ENCODE measurements at places on chromosomes 1 and 21.

DNA sequence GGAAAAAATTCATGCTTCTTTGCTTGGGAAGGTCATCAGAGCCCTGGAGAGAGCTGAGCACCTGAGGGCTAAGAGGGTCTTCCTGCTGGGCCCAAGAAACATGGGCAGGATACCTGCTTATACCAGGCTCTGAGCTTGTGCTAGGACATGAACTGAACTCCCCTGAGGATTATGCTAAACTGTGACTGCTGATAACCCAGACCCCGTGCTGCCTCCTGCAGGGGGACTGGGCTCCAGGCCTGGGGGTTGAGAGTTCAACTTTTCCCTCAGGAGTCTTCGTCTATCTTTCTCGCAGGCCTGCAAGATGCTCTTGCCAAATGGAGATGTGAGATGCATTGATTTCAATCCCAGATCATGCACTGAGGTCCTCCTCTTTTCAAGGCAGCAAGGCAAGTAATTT, 368.5 kb downstream of the HHAT start:
- no peak for DNase-seq

DNA sequence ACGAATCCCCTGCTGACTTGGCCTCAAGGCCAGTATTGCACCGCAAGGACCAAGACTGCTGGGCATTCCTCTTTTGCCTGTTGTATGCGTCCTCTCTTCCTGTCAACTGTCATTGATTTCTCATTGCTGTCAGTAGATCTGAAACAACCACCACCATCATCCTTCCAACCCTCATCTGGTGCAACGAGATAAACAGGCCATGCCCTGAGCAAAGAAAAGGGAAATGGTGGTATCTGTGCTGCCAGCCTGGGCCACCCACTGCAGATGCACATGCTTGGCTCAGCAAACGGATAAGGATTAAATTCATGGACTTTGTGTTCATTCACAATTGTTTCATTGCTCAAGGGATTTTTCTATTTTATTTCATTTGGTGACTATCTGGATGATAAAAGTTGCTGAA, 13.6 kb downstream of the OXCT2 start:
- DNase-seq = no peak

GRCh38 chr21:45871616-45872236, 109.8 kb upstream of the COL6A1 start:
- no peak for DNase-seq

DNA sequence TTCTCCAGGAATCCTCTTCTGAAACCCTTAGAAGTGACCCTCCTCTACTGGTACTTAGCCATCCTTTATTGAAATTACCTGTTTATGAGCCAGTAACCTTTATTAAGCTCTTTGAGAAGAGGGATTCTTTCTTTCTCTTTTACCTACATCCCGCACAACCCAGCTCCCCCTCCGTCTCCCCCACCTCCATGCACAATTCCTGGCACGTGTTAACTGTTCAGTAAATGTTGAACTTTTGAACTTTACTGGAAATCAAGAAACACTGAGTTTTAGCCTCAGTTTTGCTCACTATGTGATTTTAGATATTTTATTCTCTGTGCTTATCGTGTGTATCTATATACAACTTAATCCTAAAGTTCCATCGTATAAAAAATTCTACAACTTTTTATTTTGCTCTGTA, 1.8 kb downstream of the TMED5 start:
- no peak for DNase-seq

DNA sequence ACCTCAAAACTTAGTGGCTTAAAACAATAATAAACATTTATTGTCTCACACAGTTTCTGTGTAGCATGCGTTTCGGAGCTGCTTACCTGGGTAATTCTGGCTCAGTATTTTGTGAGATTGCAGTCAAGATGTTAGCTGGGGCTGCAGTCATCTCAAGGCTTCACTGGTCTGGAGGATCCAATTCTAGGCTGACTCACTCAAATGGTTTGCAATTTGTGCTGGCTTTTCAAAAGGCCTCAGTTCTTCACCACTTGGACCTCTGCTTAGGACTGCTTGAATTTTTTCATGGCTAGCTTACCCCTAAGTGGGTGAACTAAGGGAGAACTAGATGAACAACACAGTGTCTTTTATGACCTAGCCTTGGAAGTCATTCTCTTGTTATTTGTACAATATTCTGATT, 21.0 kb downstream of the XPR1 start:
- no peak for DNase-seq

GRCh38 chr21:41245509-41246135, 71.0 kb upstream of the FAM3B start:
- DNase-seq = no peak

DNA sequence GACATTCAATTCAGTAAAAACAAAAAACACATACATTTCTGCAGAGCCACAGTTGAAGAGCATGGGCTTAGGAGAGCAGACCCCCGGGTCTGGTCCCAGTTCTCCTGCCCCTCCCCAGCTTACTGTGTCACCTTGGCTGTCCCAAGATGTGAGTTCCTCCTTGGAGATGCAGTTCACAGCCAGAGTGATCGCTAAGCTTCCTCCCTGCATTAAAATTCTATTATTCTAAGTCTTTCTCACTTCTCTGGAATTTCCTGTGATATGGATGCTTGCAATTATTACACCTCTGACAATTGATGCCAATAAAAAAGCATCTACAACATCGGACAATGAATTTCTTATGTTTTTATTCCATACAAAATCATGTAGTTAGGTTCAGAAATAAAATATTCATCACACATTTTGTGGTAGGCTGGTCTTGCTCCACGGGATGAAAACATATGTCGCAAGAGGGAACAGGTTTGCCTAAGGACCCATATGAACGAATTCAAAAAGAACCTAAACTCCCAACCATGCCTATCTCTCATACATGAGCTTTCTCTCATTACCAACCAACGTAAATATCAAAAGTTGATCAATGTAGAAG, 328.5 kb upstream of the RUNX1 start:
- DNase-seq = no peak

GRCh38 chr1:199463521-199464127, 563.9 kb upstream of the NR5A2 start:
- DNase-seq = no peak

DNA sequence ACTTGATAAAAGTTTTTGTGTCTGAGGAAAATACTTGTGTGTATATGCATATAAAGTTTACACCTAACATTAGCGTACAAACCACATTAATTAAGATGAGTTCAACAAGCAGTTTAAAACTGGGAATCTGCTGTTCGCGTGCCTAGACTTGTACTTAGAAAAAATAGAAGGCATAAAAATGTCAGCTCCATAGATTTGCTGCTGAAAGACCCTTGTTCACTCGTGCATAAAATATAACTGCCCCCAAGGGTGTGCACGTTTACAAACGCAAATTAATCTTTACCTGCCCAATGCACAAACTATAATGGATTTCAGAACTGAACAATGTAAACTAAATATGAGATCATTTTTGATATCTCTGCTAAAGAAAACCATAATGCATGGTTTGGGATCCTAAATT, 392.3 kb upstream of the ADGRL2 start:
- DNase-seq = no peak

GRCh38 chr1:228366866-228367741, 39.5 kb downstream of the TRIM11 start:
- DNase-seq = no peak

- no peak for DNase-seq
These were observed 37.4 kb downstream of the DENND1B start for GRCh38 chr1:197737916-197738315.

GRCh38 chr21:27371975-27372331, 405.1 kb upstream of the ADAMTS5 start:
- no peak for DNase-seq

GRCh38 chr1:54800899-54801759, at the start of gene TTC22:
TTC22 (minus strand) TSS chr1:54801323; CDS start chr1:54801163, 160 bp downstream.
- DNase-seq = no peak

DNA sequence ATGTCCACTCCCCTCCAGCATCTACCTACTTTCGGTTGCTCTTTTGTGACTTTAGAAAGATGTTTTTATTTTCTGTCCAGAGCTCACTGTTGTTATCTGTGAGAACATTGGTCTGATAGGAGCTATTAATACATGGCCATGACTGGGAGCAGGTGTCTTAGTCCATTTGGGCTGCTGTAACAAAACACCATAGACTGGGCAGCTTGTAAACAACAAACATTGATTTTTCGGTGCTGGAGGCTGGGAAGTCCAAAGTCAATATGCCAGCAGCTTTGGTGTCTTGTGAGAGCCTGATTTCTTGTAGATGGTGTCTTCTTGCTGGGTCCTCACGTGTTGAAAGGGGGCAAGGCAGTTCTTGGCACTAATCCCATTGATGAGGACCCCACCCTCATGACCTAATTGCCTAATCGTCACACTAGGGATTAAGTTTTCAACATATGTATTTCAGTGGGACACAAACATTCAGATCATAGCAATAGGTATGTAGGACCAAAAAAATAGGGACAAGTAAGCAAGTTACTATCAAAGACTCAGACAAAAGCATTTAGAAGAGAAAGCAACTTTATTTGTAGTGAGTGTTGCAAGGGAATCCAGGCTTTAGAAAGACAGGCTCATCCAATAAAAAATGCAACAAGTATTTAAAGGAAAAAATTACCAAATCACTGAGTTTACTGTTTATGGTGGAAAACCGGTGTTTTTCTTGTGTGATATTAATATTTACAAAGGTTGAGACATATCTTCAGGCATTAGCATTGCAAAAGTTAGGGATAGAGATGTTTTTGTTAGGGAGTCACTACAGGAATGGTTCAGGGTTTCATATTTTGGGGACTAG, 55.2 kb upstream of the WDR26 start:
- DNase-seq = no peak

- DNase-seq = no peak
These were observed 1.7 kb downstream of the TNFSF4 start for GRCh38 chr1:173205146-173206051.

GRCh38 chr21:34908419-34909055, 140.6 kb downstream of the RUNX1 start:
- no peak for DNase-seq

GRCh38 chr1:111880881-111881837, 108.3 kb downstream of the KCND3 start:
- peak; percentile 98 for DNase-seq

DNA sequence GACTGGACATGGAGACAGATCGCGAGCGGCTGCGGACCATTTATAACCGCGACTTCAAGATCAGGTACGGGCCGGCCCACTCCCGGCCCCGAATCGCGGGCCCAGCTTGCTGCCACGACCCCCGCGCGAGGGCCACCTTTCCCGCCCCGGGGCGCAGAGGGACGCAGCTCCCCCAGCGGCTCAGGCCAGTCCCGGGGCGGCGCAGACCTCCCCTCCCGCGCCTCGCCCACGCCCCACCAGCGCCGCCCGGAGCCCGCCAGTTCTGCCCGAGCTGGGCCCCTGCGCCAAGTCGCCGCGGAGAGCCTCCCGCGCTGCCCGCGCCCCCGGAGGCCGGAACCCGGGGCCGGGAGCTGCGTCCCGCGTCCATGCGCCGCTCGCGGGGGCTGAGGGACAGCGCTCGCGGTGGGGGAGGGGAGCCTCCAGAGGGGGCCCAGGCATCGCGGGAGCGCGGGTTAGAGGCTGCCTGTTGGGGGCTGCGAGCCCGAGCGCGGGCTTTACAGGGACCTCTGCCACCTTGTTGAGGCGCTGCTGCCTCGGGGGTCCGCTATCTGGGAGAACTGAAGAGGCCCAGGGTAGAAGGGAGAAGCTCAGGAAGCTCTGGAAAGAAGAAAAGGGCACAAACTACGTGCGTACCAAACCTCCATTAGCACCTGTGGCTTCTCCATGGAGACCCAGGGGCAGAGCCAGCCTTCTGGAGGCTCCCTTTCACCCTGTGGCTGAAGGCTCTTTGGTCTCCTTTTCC, 698 bp downstream of the MOV10 start:
- peak; percentile 72 for DNase-seq

GRCh38 chr1:33577663-33578062, 105.2 kb downstream of the ZSCAN20 start:
- DNase-seq = no peak

- peak; percentile 97 for DNase-seq
These were observed 199.4 kb upstream of the HMCN1 start for GRCh38 chr1:185534801-185535200.

DNA sequence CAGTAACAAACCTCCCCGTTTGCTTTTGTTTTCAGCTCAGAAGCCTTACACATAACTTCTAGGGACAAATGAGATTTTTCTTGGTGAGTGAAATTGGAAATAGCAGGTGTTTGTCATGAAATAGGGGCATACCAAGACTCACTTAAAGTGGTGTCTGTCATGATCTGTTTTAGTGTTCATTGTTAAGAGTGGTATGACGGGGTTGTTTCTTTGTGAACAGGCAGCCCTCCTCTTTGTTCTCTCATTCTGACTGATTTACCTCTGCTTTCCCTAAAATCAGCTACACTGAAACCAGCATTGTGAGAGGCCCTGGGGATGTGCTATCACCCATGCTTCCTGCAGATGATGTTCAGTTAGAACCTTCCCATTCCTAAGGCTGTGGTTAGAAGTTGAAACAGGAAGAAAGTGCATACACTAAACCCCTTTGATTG, 2.5 kb upstream of the ERO1B start:
- no peak for DNase-seq

- DNase-seq = no peak
These were observed 69.8 kb upstream of the ATP5PO start for GRCh38 chr21:33985117-33986050.

- no peak for DNase-seq
These were observed 120.5 kb upstream of the DAB1 start for GRCh38 chr1:57544345-57544744.

DNA sequence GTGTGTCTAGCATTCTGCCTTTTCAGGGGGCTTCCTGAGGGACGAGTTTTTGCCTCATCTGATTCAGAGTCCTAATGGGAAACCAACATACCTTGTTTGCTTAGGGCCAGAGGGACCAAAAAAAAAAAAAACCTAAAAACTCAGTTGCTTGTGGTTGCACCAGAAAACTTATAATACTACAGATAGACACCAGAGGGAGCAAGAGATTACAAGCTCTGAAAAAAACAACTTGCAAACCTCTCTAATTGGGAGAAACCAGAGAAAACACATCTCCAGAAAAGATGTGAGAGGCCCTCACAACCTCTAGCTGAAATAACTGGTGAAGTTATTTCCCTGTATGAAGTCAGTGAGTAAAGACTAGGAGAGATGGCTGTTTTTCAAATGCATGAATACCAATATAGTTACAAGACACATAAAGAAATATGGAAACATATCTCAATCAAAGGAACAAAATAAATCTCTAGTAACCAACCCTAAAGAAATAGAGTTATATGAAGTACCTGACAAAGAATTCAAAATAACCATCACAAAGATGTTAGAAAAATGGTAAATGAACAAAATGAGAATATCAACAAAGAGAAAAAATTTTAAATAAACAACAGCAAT, 233.7 kb upstream of the NFIA start:
- peak; percentile 20 for DNase-seq

GRCh38 chr21:26581818-26582217, 8.7 kb upstream of the CYYR1 start:
- no peak for DNase-seq

GRCh38 chr1:85496941-85497582, 32.1 kb upstream of the DDAH1 start:
- DNase-seq = no peak

GRCh38 chr1:162389971-162390370, 8.4 kb downstream of the C1orf226 start:
- DNase-seq = no peak

- DNase-seq = no peak
These were observed 101.5 kb downstream of the ACTL8 start for GRCh38 chr1:17856496-17857108.

Data from NCI-H1092 treated with DMSO at 0.1 percent for 48 hours (cell line).